Activated CD8-positive, alpha-beta memory T cell treated with anti-CD3 and anti-CD28 coated beads for 1 hour (primary cell): ENCODE measurements at places on chromosomes 4 and X.

DNA sequence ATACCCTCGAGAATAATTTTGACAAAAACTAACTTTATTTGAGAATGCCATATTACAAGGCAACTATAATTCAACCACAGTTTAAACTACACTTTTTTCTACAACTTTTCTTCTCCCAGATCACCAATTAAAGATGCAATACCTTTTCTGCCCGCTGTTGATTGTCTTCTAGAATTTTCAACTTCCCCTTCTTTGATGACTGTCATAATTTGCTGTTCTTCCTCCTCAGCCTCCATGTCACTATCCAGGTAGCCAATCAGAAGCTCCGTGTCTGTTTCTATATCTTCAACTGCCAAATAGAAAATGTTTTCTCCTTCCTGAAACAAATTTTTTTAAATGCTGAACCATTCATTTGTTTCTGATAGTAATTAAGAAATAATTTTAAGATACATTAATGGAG lies 101.5 kb downstream of the PRDM5 start:
- DNase-seq: no peak

DNA sequence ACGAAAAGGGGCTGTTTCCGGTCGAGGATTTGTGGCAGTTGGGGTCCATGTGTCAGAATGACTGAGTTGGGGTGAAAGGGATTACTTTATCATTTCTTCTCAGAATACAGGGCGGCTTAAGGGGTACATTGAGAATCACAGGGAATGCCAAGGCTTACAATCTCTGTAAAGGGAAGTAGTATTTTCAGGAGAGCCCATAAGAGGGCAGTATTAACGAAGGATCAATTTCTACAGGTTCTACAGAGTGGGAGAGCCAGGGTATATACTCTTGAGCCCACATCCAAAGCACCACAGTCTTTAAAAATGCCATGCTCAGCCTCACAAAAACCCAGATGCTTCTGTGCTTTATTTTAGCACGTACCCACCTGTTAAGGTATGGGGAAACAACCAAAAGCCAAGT lies 67.7 kb upstream of the ZXDA start:
- no peak for DNase-seq

GRCh38 chr4:154490583-154491340 lies 837 bp downstream of the DCHS2 start:
- DNase-seq: no peak

DNA sequence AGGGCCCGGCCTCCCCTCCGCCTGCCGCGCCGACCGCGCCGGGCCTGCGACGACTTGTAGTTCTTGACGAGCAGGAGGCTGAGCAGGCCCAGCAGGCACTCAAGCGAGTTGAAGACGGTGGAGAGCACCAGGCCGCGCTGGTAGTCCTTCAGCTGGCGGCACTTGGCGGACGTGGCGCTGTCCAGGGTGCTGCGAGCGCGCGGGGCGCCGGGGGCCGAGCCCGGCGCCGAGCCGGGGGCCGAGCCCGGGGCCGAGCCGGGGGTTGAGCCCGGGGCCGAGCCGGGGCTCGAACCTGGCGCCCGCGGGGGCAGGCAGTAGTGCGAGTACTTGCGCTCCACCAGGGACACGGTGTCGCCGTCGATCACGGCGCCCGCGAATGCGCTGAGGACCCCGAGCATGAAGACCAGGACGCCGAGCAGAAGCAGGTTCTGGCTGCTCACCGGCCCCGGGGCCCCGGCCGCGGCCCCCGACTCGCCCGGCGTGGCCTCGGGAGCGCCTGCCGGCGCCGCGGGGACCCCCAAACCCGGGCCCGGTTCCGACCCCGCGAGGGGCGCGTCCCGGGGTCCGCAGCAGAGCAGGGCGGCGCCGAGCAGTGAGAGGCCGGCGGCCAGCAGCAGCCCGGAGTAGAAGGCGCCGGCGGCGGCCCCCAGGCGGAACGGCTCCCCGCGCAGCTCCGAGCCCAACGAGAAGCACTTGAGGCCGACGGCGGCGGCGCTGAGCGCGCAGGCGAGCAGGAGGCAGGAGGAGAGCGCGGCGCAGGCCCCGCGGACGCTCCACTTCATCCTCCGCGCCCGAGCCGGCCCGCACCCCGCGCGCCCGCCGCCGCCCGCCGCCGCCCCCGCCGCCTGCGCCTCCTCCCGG lies 584 bp downstream of the TMEM271 start:
- DNase-seq: no peak

DNA sequence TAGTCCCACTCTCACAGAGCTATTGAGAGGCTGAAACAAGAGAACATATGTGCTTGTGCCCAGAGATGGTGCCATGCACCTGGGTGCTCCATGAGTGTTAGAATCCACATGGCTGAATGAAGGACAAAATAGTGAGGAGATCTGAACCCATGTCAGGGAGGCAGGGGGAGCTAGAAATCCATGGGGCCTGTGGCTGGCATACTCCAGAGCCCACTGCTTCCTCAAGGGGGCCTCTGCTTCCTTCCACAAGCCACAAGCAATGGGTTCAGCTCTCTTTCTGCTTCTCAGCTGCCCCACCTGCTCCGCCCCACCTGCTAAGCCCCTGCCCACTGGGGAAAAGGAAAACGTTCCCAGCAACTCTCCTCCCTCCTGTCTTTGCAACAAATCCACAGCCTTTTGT lies 46.1 kb downstream of the PJA1 start:
- no peak for DNase-seq

GRCh38 chr4:25654971-25655963 lies at the start of gene SLC34A2:
SLC34A2 (plus strand) TSS chr4:25655851; CDS start chr4:25662501, 6,650 bp downstream.
- no peak for DNase-seq

GRCh38 chr4:138290805-138291204 lies 48.7 kb upstream of the SLC7A11 start:
- no peak for DNase-seq

DNA sequence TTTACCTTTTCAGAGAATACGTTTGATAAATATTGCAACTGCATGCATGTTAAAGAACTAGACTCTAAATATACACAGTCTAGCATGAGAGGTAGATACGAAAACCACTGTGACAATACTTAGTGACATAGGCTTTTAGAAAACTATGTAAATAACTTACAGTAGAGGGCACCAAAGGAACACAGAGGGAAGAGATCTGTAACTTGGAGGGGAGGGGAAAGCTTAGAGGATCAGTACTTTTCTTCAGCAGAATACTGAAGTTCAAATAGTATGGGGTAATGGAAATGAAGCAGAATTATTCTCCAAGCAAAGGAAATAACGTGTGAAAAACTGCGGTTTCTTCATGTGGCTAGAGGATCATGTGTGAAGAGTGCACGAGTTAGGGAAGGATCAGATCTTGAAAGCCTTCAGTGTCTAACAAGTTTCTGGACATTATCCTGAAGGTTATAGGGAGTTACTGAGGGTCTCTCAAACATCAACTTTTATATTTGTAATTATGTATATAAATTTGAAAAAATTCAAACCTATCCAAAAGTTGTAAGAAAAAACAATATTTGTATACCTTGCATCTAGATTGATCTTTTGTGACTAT lies 264.3 kb downstream of the NPFFR2 start:
- DNase-seq: no peak

DNA sequence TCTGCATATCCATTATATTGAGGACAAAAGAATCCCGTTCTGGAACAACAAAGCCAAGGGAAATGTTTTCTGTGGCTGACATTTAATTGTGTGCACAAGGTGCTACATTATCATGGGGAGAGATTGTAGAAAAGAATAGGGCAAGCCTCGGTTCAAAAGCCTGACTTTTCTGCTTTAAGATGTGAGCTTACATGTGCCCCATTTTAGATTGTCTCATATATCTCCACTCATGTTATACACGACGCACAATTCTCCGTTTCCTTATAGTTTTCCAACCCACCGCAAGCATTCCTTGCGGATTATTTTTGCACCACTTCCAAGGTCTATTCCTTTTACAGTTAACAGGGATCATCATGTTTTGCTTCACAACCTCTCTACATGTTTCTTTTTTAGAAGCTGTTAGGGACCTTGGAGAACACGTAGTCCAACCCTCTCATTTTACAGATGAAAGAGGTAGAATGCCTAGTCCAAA lies 99.6 kb upstream of the MAML3 start:
- no peak for DNase-seq

DNA sequence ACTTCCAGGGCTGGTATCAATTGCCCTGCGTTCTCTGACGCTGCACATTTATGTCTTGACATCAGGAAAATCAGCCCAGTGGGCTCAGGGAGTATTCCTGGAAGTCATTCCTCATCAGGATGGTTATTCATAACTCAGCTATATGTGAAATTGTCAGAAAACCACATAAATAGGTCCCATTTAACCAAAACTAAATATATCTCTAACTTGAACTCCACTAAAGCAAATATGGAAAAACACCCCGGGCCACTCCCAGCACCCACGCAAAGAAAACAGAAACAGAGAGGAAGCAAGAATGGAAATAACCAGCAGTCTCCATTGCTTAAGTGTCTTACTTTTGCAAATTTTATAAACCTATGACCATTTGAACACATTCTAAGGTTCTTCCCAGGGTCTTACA lies 112.0 kb downstream of the IRF2 start:
- DNase-seq: no peak

DNA sequence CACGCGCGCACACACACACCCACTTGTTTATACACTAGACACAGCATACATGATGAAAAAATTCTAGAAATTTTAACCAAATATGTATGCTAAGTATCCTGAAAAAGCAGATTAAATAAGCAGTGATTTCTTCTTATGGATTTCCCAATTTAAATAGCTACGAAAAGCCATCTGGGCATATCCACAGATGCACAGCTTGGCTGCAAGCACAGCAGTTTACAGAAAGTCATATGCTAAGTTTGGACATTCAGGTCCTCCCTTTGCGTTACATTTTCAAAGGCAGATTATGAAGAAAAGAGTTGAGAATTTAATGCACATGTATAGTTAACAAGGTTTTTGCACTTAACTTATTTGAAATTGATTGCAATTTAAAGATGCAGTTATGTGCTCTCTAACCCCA lies 542.2 kb upstream of the EPHA5 start:
- no peak for DNase-seq

DNA sequence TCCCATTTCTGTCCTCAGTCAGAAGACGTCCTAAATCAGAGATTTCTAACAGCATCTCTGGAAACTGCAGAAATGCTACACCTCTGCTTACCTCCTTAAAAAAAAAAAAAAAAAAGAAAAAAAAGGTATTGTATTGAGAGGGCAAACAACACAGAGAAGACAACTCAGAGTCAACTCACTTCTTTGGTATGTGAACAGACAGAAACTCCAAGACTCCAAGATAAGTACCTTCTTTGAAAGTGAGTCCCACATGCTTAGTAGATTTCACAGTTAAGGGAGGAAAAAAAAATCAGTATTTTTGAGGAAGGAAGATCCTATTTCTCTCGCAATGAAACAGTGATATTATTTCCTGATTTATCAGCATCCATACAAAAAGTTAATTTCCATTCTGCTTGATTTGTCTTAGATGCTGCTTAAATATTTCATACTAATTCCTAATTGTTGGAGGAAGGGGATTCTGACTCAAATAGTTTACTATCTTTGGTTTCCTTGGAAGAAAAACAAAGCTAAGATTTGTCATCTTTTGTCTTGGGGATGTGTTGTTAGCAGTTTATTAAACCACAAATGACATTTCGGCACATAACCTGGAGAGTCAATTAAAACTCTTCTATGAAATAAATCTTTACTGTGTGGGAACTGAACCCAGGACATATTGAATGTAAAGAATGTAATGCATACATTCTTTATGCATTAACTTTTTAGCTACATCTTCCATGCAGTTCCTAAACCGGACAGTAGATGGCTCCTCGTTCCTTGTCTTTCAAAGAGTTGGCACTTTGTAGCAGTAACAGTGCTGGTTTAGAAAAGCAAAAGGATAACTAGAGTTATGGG lies 4.7 kb downstream of the RASGEF1B start:
- DNase-seq: peak; percentile 33

DNA sequence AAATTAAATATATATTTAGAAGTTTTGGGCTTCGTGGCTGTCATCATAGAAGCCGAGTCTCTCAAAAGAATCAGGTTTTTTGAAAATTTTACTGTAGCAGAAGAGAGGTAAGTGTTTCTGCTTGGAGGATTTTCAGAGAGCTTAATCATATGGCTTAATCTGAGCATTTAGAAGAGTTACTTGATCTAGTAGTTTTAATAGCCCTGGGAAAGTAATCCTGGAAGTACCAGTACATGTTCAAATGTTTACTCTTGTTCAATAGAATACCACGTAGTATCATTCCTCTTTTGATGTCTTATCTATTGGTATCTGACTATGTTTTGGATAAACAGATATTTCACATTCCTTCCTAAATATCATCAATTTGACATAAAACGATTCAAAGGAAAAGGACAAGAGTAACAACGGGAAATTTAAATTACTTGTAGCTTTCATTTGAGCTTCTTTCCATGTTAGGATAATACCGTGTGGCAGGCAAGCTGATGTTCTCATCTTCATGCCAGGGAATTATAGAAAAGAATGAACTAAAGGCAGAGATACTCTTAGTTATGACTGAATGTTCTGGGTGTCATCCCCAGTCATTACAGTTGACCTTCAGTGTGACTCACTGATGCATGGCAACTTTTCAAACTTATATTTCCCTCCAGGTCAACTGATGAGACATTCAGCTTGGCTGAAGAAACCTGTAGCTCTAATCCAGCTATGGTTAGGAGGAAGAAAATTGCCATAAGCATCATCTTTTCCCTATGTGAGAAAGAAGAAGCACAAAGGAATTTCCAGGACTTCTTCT lies 89.8 kb downstream of the FNIP2 start:
- DNase-seq: no peak

DNA sequence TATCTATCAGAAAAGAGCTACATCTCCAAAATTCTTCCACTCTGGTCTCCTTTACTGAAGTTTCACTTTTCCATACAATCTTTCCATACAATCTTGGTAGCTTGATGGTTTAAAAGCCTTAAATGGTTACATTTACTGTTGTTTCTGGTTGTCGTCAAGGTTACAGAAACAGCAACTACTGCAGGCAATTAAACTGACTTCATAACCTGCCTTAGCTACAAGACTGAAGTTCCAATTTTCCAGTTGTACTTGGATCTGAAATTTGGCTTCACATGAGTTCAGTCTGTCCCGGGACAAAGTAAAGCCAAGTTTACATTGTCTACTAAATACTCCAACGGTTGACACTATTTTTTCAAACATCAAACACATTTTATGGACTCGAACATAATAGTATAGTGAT lies 326.4 kb downstream of the ANKRD50 start:
- DNase-seq: no peak
